ENCODE measurements at places on chromosomes 7 and 10.

- H3K4me3 ChIP-seq, result no peak overlapping the region
- peaks cover 13% of the 10 kb centered on the region for H3K27me3 ChIP-seq
- DNase-seq, result no peak
- no peaks in the 10 kb centered on the region for H3K36me3 ChIP-seq
Observed at GRCh38 chr7:23264916-23265458, 18.4 kb downstream of the GPNMB start.

GRCh38 chr7:50304911-50305582 is 531 bp downstream of the IKZF1 start:
- no peaks in the 10 kb centered on the region for H3K36me3 ChIP-seq
- H3K27ac ChIP-seq, result no peak overlapping the region
- no peaks in the 10 kb centered on the region for H3K4me1 ChIP-seq
- no peak overlapping the region for H3K4me3 ChIP-seq
- no peak for DNase-seq

GRCh38 chr7:96495751-96496216 is 173.9 kb upstream of the SLC25A13 start:
- H3K36me3 ChIP-seq, result no peaks in the 10 kb centered on the region
- H3K27me3 ChIP-seq, result no peaks in the 10 kb centered on the region
- DNase-seq, result no peak

DNA sequence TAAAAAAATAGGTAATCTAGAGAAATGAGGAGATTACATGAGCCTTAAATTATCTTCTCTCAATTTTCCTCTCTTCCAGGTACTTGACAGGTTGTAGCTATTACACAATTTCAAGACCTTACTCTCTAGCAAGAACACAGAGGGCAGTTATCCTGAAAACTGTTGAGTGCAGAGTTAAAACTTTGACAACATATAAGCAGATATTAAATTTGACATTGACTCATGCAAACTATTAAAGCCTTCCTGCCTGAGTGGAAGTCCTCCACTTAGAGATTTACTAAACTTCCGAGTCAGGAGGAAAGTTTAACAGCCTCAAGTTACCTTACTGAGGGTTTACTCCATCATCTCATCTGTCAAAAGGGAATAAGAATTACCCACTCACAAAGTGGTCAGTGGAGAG is 73.5 kb upstream of the ARID5B start:
- no peaks in the 10 kb centered on the region for H3K4me1 ChIP-seq
- H3K4me3 ChIP-seq, result no peak overlapping the region
- no peak for DNase-seq
- no peaks in the 10 kb centered on the region for H3K36me3 ChIP-seq

- no peak overlapping the region for H3K4me3 ChIP-seq
- no peak overlapping the region for H3K27ac ChIP-seq
- H3K4me1 ChIP-seq, result peaks cover 1% of the 10 kb centered on the region
- no peaks in the 10 kb centered on the region for H3K36me3 ChIP-seq
- DNase-seq, result no peak
- H3K27me3 ChIP-seq, result no peaks in the 10 kb centered on the region
Observed at GRCh38 chr10:52007091-52007490, 307.0 kb upstream of the DKK1 start.

DNA sequence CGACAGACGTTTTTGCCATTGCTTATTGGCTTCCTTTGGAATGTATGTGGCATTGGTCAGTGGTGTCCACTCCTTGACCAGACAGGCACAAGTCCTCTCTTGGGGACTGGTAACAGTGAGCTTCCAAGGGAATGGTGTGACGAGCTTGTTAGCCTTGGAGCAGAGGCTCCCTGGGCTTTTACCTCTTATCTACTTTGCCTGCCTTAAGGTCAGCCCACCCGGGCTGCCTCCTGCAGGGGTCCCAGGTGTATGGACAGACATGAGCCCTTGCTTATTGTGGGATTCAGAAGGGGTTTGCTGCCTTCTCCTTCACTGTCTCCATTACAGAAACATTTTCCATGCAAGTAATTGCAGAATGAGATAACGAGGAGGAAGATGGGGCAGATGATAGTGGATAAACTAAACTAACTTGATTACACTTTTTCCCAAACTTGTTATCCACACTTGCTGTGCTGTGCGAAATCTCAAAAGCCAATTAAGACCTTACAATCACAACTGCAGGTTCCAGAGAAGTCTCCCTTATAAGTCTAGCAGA is 29.7 kb downstream of the PLPP4 start:
- H3K4me1 ChIP-seq, result no peaks in the 10 kb centered on the region
- no peak overlapping the region for H3K4me3 ChIP-seq
- H3K27me3 ChIP-seq, result no peaks in the 10 kb centered on the region
- H3K27ac ChIP-seq, result no peak overlapping the region
- DNase-seq, result no peak
- H3K36me3 ChIP-seq, result no peaks in the 10 kb centered on the region

DNA sequence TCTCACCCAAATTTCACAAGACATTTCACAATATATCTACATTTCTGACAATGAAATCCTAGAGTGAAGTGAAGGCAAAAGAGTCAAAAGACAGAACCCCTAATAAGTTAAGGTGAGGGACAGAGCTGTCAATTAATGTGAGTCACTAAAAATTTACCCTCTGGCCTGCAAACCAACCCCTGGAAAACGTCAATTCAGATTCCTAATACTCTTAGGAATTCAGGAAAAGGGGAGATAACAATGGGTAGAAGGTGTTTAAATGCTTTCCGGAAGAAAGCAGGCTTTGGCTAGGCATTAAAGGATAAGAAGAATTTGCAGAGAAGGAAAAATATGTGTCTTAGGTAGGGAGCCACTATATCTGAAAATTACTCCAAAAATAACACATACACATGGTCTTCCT is 299.6 kb downstream of the INHBA start:
- H3K27ac ChIP-seq, result no peak overlapping the region
- no peaks in the 10 kb centered on the region for H3K4me1 ChIP-seq
- no peaks in the 10 kb centered on the region for H3K36me3 ChIP-seq
- DNase-seq, result no peak
- H3K4me3 ChIP-seq, result no peak overlapping the region

DNA sequence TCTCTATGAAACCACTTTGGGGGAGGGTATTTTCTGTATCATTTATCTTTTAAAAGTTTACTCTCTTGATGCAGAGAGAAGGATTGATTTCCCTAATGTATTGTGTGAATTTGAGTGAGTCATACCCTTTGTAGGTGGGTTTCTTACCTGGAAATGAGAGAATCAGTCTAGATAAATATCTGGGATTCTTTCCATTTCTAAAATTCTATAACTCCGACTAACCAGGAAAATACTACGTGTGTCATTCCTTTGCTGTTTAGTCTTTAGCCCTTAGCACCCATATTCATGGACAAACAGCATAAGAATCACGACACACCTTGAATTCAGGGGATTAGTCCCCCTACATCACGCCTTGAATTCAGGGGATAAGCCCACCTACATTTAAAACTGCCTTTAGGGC is 139.1 kb downstream of the GATA3 start:
- DNase-seq, result no peak
- no peak overlapping the region for H3K4me3 ChIP-seq
- H3K27ac ChIP-seq, result no peak overlapping the region
- no peaks in the 10 kb centered on the region for H3K36me3 ChIP-seq
- H3K4me1 ChIP-seq, result no peaks in the 10 kb centered on the region

GRCh38 chr10:125333209-125333591 is 172.8 kb upstream of the CTBP2 start:
- H3K36me3 ChIP-seq, result no peaks in the 10 kb centered on the region
- no peak overlapping the region for H3K4me3 ChIP-seq
- H3K27ac ChIP-seq, result no peak overlapping the region
- H3K27me3 ChIP-seq, result peaks cover 1% of the 10 kb centered on the region

GRCh38 chr10:49605939-49606509 is 4.1 kb upstream of the SLC18A3 start:
- H3K36me3 ChIP-seq, result no peaks in the 10 kb centered on the region
- H3K27ac ChIP-seq, result no peak overlapping the region
- no peak overlapping the region for H3K4me3 ChIP-seq

DNA sequence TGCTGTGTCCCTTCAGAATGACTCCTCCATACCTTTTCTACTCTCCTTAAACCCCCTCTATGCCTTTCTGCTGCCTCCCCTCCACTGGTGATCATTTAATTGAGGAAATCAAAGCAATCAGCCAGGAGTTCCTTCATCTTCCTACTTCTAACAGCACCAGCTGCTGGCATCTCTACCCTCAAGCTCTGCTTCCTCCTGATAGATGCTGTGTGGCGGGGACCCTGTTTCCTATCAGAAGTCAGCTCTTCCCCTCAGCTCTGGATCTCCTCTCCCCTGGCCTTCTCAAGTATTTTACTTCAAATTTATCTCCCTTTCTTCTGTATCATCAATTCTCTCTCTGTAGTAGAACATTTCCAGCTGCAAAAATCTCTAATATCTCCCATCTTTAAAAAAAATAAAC is 183.7 kb downstream of the ELMO1 start:
- H3K27me3 ChIP-seq, result no peaks in the 10 kb centered on the region
- no peak overlapping the region for H3K27ac ChIP-seq
- no peak for DNase-seq
- no peaks in the 10 kb centered on the region for H3K4me1 ChIP-seq
- H3K36me3 ChIP-seq, result no peaks in the 10 kb centered on the region

DNA sequence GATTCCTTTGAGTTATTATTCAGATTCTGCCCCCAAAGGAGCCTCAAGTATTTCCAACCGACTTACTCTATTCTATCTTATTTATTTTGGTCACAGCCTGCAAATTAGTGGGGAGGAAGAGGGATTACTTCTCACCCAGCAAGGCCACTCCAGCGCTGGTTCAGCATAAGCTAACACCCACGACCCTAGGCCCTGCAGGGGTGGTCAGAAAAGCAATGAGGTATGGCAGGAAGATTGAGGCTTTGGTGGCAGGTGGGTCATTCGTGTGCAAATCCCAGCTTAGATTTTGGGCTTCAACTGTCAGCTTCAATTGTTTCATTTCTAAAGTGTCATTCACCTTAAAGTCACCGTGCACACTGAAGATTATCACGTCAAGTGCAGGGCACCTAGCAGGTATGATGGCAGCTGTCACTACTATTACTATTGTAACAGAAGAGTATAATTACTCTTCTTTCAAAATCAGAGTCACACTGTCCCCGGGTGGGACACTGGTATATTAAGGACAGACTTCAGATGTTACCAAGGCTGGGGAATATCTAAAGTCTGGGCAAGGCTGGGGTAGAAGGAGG is 48.8 kb upstream of the OPTN start:
- no peak overlapping the region for H3K27ac ChIP-seq
- no peak for DNase-seq
- no peaks in the 10 kb centered on the region for H3K4me1 ChIP-seq
- peaks cover 28% of the 10 kb centered on the region for H3K27me3 ChIP-seq

GRCh38 chr7:132322970-132323369 is 253.3 kb downstream of the PLXNA4 start:
- no peak overlapping the region for H3K4me3 ChIP-seq
- no peak for DNase-seq
- no peaks in the 10 kb centered on the region for H3K36me3 ChIP-seq
- H3K27me3 ChIP-seq, result no peaks in the 10 kb centered on the region
- H3K27ac ChIP-seq, result no peak overlapping the region

- peak; percentile 43 for DNase-seq
- peaks cover 10% of the 10 kb centered on the region for H3K36me3 ChIP-seq
- peak overlapping the region; percentile 45 for H3K4me3 ChIP-seq
- peaks cover 12% of the 10 kb centered on the region for H3K4me1 ChIP-seq
Observed at GRCh38 chr10:87661861-87662785, 2.4 kb downstream of the PAPSS2 start.

- no peaks in the 10 kb centered on the region for H3K36me3 ChIP-seq
- no peaks in the 10 kb centered on the region for H3K4me1 ChIP-seq
- no peaks in the 10 kb centered on the region for H3K27me3 ChIP-seq
- no peak overlapping the region for H3K4me3 ChIP-seq
Observed at GRCh38 chr10:124508070-124508667, 46.5 kb downstream of the LHPP start.

DNA sequence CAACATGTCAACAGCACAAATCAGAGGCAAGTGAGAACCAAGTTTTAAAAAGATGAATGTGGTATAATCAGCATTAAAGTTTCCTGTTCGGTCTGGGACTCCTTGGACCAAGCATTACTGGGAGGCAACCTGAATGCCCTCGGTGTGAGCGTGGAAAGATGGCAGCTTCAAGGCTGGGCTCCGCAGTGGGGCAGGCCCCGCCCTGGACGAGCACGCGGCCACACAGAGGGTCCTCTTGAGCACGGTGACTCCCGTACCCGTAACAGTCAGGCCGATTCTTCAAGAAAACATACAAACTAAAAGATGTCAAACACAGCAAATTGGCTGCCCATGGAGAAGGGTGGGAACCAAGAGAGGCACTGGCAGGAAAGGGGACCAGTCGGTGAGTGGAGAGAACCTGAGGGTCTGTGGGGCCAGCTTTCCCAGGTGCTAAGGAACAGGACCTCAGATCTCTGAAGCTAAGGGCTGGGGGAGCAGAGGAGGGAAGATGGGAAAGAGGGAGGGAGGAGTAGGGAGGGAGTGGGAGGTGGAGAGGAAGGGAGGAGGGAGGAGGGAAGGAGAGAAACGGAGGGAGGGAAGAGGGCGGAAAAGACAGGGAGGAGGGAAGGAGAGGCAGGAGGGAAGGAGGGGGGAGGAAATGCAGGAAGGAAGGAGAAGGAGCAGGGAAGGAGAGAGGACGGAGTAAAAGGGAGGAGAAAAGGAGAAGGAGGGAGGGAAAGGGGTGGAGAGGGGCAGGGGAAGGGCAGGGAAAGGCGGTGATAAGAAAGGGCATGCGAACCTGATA is 71.2 kb upstream of the FAM20C start:
- H3K4me1 ChIP-seq, result peaks cover 2% of the 10 kb centered on the region
- no peaks in the 10 kb centered on the region for H3K27me3 ChIP-seq
- no peaks in the 10 kb centered on the region for H3K36me3 ChIP-seq
- H3K4me3 ChIP-seq, result no peak overlapping the region
- no peak overlapping the region for H3K27ac ChIP-seq

DNA sequence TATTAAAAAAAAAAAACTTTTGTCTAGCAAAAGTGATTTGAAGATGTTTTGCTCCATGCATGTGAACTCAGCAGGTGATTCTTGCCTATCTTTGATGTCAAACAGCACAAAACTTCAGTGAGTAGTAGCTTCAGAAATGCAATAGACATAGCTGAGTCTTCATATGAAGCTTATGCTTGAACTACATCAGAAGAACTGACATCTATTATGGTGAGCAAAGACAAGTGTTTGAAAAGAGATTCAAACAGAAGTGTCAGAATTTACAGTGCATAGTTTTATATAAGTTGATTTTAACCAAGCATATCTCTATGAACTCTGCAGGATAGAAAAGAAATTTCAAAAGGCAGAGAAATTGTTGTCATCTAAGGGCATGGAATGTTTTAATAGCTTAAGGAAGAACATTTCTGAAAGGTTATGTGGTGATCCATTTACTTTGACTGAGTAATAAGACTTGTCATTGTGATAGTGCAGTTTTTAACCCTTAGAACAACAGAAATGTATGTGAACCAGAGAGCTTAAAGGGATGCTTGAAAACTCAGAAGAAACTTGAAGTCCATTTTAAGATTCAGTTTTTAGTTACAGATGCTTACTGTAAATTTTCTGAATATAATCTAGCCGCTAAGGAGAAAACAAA is 351.4 kb downstream of the MDFIC start:
- H3K27ac ChIP-seq, result no peak overlapping the region
- H3K4me3 ChIP-seq, result no peak overlapping the region
- peak; percentile 36 for DNase-seq
- no peaks in the 10 kb centered on the region for H3K4me1 ChIP-seq

All from IMR-90 (cell line).